ENCODE measurements at places on chromosomes 1 and 21.
A peak's percentile ranks its signal among the peaks of the same experiment; 100 is the strongest.

GRCh38 chr21:39022466-39022862 lies 160.8 kb downstream of the PSMG1 start:
- DNase-seq: no peak

- DNase-seq: no peak
Observed at GRCh38 chr1:201463071-201463552, 5.9 kb downstream of the PHLDA3 start.

DNA sequence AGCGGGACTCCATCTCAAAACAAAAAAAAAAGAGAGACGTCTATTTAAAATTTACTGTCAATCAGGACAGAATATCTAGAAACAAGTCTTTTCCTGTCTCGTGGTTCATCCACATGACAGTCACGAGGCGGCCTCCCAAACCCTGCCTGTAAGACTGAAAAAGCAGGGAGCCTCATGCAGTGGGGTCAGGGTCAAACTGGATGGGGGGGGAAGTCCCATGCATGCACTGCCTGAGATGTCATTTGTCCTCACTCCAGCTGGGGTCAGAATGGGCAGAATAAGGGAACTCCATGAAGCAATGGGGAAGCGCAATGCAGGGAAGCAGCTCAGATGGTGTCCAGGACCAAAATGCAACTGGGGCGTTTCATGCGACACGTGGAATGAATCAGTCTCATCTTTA lies 85.5 kb downstream of the PIK3CD start:
- DNase-seq: no peak

DNA sequence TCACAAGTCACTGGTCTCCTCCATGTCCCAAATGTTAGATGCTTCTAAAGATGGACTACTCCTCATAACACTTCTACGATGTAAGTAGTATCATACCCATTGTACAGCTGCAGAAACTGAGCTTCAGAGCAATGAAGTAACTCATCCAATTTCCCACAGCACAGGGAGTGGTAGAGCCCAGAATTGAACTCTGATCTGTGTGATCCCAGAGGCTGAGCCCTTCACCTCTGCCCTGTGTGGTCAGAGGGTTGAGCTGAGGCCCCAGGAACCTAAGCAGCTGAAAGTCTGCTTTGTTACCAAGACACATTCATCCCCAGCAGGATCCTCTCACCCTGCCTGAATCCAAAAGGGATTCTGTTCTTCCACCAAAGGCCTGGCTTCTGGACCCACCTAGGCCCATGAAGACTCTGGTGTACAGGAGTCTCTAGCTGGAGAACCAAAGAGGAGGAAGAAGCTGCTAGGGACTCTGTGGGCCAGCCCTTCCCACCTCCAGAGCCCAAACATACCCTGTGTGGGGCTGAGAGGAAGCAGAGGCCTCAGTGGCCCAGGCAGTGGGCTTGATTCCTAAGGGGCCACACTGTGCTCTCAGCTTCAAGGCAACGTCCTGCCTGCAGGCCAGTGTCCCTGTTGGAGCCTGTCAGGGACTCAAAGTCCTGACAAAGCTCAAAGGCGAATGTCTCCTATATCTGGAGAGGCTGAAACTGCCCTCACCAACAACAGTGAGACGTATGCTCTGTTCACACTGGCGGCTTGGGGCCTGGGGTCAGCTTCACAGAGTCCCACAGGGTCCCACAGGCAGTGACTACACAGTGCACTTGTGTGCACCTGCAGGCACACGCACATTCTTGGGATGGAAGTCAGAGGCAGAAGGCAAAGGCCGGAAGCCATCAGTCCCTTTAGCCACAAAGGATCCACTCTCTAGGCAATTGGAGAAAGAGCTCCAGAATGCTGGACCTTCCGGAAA lies 40.4 kb upstream of the SLC30A1 start:
- DNase-seq: no peak

GRCh38 chr1:20964540-20965484 lies 177.7 kb upstream of the HP1BP3 start:
- no peak for DNase-seq

- no peak for DNase-seq
Observed at GRCh38 chr1:222596696-222597095, 7.0 kb upstream of the TAF1A start.

- no peak for DNase-seq
Observed at GRCh38 chr1:211484755-211485479, 7.0 kb downstream of the RD3 start.

- no peak for DNase-seq
Observed at GRCh38 chr1:209589440-209589839, 5.9 kb downstream of the CAMK1G start.

GRCh38 chr1:65311760-65312159 lies 2.4 kb downstream of the DNAJC6 start:
- no peak for DNase-seq

GRCh38 chr1:9784508-9785133 lies 39.1 kb downstream of the CLSTN1 start:
- peak; percentile 71 for DNase-seq

- no peak for DNase-seq
Observed at GRCh38 chr21:25952306-25952705, 217.5 kb downstream of the GABPA start.

- DNase-seq: peak; percentile 20
Observed at GRCh38 chr1:942411-942821, 16.6 kb downstream of the NOC2L start.

DNA sequence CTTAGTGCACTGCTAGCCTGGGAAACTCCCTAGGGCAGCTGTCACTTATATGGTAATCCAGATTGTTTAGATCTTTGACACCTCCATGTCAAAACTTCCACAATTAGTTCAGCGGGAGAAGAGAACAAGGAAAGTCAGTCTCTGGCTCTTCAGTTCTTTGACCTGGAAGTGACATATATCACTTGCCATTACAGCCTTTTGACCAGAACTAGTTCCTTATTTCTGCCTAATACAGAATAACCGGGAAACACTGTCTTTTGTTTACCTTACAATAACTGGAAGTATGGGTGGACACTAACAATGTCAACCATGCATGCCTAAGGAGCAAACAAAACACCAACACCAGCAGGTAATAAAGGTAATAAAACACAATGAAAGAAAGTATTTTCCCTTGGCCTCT lies 68.3 kb downstream of the C4BPA start:
- no peak for DNase-seq

DNA sequence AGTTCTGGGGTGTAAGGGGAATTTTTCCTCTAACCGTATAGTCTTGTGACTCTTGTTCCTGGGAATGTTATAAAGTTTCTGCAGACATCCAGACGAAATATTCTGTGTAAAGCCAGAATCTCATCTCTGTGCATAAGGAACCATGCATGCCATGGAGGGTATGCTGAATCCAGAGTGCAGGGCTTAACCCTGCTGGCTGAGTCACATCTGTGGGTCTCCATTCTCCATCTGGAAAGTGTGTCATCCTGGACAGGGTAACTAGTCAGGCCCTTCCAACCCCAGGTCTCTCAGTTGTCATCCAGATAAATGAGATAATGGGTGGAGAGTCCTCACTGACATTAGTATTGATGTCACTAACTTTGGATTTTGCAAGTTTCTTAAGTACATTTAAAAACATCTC lies 48.8 kb downstream of the ATP5PO start:
- DNase-seq: no peak

Measured in astrocyte of the spinal cord (primary cell).